ENCODE measurements at places on chromosomes 3 and 15. TPM values are rescaled to one million over a fixed set of nuclear protein-coding genes. Genes with fewer than 3 reads are reported as not detected.

- peak; percentile 90 for DNase-seq
These were observed 315.9 kb downstream of the LSAMP start for GRCh38 chr3:116129187-116129946.

GRCh38 chr3:133464573-133464972 is 64.7 kb downstream of the BFSP2 start:
- no peak for DNase-seq

DNA sequence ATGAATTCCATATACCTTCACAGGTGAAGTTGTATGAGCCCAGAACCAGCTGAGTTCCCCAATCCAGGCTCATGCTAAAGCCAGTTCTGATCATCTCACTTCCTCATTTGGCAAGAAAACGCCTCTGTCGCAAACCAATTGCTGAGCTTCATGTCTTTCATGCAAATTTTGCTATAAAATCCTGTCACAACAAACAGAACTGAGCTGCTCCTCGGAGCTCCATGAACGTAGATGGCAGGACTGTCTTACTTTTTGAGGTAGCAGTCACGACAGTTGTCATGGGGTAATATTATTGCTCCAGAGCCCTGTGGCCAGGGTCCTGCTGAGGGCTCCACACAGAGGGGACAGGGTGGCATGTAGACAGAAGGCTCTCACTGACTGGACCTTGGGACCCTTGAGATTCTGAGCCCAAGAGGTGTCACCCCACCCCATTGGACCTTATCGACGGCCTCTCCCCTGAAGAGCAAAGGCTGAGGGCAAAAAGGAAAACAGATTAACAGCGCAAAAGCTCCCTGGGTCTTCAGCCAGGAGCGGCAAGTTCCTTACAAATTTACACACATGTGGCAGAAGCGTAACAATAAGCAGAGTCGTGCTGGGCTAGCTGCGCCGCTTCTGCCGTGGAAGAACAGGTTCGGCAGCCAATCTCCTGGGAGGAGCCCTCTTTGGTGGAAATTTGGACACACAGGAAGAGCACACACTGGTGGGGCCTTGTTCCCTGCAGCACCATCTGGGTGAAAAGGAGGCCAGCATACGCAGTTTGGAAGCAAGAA is 249.2 kb downstream of the OPA1 start:
- DNase-seq, result no peak

GRCh38 chr3:197338586-197338985 is 40.2 kb upstream of the DLG1 start:
- no peak for DNase-seq

DNA sequence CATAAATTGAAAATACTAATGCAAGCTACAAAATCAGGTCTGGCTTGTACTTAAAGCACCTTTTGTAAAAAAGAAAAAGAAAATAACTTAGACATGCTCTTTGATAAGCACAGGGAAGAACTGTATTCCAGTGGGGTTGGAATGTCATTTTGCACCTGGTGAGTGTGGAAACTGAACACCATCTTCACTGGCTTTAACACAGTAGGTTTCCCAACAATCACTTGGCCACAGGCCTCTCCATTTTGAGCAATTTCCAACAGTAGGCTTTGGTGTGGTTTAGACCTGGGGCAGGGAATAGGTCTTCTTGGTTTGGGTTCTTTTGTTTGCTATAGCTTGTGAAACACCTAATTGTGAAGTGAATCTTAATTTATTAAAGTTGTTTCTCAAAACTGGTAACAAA is 18.9 kb downstream of the PDZRN3 start:
- no peak for DNase-seq

DNA sequence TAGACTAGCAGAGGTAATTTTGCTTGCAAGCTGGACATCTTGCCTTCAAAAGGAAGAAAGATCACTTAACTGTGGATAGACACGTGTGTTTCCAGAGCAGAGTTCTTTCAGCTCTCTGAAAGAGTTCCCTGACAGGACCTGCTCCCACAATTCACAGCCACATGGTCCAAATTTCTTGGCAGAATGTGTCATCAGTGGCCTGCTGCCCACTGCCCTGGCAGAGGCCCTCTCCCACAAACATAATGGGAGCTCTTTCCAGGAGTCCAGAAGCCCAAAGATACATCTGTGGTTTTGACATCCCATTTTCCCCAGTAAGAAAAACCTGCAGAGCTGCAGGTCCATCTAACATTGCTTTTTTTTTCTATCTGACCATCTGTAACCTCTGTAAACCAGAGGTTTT is 48.3 kb downstream of the SERPINI1 start:
- DNase-seq, result peak; percentile 30

- no peak for DNase-seq
These were observed 173.6 kb downstream of the MECOM start for GRCh38 chr3:169489775-169490546.

DNA sequence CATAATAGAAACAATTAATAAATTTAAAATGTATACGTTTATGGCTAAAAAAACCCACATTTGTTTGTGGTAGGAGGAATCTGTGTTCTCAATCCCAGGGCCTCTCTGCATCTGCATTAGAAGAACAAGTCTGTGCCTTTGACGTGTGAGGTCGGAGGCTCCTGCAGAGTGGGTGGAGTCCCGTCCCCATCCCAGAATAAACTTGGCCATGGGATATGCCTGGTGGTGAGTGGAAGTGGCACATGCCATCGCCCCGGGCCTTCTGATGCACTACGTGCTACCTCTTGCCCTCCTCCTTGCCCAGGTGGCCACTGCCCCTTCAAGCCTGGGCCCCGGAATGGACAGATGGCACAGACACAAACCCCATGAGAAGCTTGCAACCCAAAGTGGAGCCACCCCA is 131.1 kb upstream of the NSMCE3 start:
- no peak for DNase-seq

DNA sequence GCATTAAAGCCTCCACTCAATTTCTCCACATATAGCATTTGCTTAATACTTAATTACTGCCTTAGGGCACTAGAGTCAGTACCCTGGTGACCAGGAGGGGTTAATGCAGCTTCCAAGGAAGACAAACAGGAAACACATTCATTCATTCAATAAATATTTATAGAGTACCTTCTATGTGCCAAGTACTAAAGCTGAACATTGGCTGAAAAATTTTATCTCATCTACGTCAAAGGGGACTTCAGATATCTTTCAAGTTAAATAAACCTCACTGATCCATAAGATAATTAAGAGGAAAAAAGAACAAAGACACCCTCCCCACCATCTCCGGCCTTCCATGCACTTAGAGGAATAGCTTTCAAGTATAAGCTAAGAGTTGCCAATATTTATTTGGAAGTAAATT is 156.9 kb upstream of the PRICKLE2 start:
- DNase-seq, result no peak

The FSIP1 gene
- 0.41 TPM for total RNA-seq

The REC114 gene
- not detected for total RNA-seq

The POLR2M gene
- total RNA-seq, result 129 TPM

The CCK gene
- total RNA-seq, result not detected

The KCNAB1 gene
- total RNA-seq, result 12.6 TPM

The C3orf70 gene
- total RNA-seq, result 0.06 TPM

Measured in G401 (cell line).